ENCODE measurements at places on chromosomes 2 and 18.
A peak's percentile ranks its signal among the peaks of the same experiment; 100 is the strongest.

DNA sequence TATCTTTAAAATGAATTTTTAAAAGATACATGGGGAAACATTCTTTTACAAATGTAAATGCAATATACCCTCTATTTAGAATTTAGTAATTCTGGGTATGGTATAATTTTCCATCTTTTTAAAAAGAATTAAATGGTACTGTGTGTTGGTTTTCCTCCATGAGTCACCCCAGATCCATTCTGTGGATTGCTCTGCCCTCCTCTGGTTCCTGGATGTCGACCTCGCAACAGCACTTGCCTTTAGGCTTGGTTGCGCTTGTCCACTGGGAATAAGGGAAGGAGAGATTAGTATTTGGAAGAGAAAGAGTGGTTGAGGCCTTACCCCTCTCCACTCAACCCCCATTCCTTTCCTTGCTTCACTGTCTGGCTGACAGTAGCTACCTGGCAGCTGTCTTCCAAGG is 90.4 kb downstream of the FTCDNL1 start:
- no peak for DNase-seq

DNA sequence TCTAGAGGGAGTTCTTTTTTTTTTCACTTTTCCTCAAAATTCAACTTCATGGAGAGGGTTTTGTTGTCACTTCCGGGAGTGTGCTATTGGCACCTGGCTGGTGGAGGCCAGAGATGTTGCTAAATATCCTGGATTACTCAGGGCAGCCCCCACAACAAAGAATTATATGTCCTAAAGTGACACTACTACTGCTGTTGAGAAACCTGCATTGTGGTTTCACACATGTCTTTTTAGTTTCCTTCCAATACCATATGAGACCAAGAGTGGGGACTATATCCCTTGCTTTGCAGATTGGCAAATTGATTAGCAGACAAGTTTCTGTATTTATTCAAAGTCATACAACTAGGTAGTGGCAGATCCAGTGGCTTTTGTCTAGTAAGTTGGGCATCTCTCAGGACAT is 826.8 kb downstream of the TRIB2 start:
- DNase-seq, result no peak

DNA sequence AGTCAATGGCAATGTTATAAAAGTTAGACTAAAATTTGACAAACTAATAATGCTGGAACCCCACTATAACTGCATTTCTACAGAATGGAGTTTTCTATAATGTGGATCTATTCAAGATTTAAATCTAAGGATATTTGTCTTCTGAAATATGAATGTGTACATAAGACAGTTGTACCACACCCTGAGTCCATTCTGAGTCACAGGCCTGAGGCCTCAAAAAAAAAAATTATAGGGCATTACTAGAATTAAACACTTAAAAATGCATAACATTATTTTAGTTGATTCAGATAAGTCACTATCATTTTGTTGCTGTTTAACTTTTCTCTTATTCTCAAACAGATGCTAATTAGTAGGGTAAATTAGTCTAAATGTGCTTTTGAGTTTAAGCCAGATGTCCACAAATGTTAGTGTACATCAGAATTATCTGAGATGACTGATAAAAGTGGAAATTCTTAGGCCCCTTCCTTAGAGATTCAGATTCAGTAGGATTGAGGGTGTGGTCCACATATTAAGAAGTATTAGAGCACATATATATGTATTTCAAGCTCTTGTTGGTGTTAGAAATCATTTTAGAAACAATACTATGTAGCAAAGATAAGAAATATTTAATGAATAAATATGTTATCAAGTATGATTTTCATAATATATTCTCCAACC is 42.4 kb upstream of the COL5A2 start:
- no peak for DNase-seq

GRCh38 chr2:159600752-159601151 is 15.6 kb downstream of the BAZ2B start:
- DNase-seq, result no peak

GRCh38 chr2:203878063-203878462 is 10.5 kb downstream of the CTLA4 start:
- DNase-seq, result no peak

GRCh38 chr2:52703004-52703403 is 1064.6 kb upstream of the CHAC2 start:
- DNase-seq, result no peak

DNA sequence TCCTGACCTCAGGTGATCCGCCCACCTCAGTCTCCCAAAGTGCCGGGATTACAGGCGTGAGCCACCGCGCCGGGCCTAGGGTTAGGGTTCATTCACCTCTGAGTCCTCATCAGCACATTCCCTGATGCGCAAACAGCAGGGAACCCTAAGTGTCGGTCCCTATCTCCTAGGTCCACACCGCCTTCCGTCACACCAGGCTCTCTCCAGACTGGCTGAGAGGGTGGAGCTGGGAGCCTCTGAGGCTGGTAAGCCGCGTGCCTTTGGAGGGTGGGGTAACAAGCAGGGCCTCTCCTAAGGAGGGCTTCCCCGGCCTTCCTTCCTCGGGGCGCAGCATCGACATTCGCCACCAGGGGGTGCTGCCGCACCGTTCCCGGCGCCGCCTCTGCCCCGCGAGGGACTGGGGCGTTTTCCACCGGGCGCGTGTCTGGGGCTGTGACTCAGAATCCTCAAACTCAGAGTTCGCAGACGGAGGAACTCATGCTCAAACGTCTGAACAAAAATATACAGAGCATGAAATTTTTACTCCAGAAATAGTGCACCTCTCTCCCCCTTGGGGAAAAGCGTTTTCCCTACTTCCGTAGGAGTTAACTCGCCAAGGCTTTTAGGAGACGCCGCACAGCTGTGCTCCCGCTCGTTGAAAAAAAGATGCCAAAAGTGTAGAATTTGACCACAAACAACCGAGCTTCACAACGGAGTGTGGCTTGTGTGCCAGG is 63.9 kb upstream of the ASAP2 start:
- DNase-seq, result peak; percentile 94

DNA sequence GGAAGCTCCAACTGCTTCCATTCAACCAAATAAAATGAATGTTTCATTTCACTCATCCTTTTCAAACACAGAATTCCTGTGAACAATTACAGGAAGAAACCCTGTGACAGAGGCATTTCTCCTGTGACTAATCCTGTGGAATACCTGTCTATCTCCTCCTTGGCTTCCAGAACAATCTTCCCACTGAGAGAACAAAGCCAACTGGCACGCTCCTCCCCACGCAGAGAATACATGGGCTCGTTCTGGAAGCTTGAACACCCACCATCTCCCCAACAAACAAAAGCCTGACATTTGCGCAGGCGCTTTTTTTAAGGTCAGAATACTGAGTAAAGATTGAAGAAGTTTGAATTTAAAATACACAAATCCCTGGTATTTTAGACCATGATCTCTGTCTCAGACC is 104.7 kb upstream of the SLC66A3 start:
- no peak for DNase-seq

GRCh38 chr18:54787121-54787520 is 41.2 kb upstream of the RAB27B start:
- no peak for DNase-seq

- DNase-seq, result no peak
Observed at GRCh38 chr2:147904051-147904450, 59.2 kb downstream of the ACVR2A start.

- no peak for DNase-seq
Observed at GRCh38 chr2:229901819-229902218, 20.0 kb downstream of the TRIP12 start.

GRCh38 chr18:48402953-48403352 is 6.2 kb downstream of the ZBTB7C start:
- no peak for DNase-seq

DNA sequence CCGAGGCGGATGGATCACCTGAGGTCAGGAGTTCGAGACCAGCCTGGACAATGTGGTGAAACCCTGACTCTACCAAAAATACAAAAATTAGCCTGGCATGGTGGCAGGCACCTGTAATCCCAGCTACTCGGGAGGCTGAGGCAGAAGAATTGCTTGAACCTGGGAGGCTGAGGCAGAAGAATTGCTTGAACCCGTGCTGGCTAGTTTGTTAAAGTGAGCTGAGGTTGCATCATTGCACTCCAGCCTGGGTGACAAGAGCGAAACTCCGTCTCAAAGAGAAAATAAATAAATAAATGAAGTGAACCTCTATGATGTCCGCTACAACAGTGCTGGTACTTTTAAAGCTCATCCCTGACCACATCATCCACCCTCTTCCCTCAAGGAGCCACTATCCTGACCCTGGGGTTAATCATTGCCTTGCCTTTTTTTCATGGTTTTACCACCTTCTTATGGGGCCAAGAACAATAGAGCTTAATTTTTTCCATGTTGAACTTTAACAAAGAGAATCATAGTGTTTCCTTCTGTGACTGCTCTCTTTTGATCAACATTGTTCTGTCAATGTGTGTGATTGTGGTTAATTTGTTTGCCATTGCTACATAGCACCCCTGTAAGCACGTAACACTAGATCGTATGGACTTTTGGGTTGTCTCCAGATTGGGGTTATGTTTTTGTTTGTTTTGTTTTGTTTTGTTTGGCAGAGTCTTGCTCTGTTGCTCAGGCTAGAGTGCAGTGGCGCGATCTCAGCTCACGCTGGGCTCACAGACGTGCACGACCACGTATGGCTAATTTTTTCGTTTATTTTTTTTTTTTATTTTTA is 17.1 kb upstream of the ATRAID start:
- no peak for DNase-seq

- no peak for DNase-seq
Observed at GRCh38 chr2:227347117-227347516, 22.1 kb downstream of the MFF start.

- DNase-seq, result no peak
Observed at GRCh38 chr18:9876867-9877654, 8.7 kb upstream of the TXNDC2 start.

DNA sequence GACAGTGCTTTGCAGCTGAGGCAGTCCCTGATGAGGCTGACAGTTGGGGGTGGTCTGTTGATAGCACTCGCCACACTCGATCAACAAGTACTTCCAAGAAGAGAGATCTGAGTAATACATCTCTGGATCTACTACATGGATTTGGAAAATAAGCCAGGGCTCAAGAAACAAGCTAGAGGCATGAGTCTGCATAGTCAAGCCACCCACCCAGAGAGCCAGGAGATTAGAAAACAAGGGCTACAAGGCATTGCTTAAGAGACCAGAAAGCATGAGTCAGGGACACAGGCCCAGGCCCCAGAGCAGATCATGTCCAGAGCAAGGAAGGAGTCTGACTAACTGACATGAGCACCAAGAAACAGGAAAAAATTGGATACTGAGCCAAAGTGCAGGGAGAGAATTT is 196.9 kb upstream of the CWC22 start:
- DNase-seq, result no peak

DNA sequence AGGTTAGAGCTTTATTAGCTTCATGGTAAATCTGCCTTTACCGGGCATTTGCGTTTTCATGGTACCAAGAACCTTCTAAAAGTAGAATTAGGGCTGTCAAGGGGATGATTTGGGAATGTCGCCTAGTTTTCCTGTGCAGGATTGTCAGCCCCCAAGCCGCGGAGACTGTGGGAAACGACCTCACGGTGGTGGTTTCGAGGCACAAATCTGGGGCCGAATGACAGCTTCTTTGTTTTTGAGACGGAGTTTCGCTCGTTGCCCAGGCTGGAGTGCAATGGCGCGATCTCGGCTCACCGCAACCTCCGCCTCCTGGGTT is 615 bp upstream of the USP39 start:
- DNase-seq, result no peak

GRCh38 chr2:233131936-233132720 is 72.0 kb downstream of the INPP5D start:
- DNase-seq, result no peak

GRCh38 chr2:218471982-218472381 is 53.1 kb downstream of the VIL1 start:
- no peak for DNase-seq

DNA sequence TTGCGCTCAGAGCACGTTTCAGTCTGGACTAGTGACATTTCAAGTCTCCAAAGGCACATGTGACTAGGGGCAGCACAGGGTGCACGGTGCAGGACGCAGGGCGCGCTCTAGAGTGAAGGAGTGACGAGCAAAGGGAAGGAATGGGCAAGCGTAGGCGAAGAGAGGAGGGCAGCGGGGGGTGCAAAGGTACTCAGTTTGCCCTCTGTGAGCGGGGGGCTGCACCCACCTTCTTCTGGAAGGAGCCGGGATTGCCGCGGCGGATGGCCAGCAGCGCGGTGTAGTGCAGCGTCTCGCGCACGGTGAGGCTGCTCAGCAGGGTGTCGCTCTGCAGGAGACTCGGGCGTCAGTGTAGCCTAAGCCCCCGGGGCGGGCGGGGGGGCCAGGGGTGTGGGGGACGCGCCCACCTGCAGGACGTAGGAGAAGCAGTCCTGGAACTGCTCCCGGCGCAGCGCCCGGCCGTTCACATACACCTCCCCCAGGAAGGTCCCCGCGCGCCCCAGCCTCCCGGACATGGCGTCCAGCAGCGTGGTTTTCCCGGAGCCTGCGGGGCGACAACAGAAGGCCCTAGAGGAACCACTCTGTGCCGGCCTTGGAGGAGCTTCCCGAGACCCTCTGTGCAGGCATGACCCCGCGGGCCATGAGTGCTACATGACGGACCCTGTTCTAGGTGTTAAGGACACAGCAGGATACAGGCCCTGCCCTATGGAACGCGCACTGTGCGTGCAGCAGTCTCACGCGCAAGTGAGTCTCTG is 6.9 kb downstream of the ABCG5 start:
- DNase-seq, result no peak

DNA sequence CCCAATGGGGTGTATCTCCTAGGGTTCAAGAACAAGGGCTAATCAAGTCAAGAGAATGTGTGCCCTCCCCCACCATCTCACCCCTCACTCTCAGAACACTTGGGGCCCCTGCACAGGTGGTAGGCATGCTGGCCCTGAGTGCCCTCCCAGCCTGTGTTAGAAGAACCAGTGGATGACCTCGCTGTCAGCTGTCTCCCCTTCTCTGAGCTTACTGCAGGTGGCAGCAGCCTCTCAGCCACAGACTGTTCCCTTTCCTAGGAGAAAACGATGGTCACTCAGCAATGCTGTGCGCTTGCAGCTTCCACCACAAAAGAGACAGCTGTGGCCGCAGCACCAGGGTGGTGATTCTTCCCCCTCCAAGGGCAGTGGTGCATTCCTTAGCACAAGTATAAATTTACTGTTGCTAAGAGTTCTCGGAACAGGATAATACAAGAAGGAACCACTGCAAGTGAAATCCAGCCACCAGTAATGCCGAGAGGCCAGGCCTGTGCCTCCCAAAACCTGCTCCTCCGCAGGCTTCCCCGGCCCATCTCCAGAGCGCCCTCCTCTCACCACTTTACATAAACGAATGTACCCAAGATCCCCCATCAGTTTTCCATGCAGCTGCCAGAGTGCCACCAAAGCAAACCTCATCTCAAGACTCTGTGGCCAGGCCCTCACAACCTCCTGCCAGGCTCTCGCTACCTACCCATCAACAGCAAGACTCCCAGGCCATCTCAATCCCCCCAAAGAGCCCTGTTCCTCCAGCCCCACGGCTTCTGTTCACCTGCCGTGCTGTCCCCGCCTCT is 935 bp upstream of the RAMP1 start:
- DNase-seq, result peak; percentile 60

GRCh38 chr2:144730711-144731110 is 210.8 kb upstream of the ZEB2 start:
- no peak for DNase-seq

DNA sequence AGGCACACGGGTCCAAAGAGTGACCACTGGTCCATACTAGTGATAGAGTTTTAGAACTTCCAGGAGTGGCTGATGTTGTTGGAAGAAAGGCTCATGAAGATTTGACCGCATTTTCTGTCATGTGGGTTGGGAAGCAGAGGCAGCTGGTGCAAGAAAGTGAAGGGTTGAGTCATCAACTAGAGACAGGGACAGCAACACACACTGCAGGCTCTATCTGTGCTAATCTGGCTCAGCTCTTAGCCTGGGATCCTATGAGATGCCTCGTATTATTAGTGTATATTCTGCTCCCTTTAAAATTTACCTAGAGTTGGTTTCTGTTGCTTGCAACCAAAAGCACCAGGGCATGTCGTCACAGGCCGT is 2.5 kb upstream of the SH3RF3 start:
- DNase-seq, result no peak

- no peak for DNase-seq
Observed at GRCh38 chr18:13992826-13993540, 77.6 kb upstream of the MC2R start.

All from activated T-cell treated with anti-CD3 and anti-CD28 coated beads, Interleukin-2, amount 50 U/mL, for 24 hours (primary cell).